ENCODE measurements at places on chromosomes 11 and 22.

DNA sequence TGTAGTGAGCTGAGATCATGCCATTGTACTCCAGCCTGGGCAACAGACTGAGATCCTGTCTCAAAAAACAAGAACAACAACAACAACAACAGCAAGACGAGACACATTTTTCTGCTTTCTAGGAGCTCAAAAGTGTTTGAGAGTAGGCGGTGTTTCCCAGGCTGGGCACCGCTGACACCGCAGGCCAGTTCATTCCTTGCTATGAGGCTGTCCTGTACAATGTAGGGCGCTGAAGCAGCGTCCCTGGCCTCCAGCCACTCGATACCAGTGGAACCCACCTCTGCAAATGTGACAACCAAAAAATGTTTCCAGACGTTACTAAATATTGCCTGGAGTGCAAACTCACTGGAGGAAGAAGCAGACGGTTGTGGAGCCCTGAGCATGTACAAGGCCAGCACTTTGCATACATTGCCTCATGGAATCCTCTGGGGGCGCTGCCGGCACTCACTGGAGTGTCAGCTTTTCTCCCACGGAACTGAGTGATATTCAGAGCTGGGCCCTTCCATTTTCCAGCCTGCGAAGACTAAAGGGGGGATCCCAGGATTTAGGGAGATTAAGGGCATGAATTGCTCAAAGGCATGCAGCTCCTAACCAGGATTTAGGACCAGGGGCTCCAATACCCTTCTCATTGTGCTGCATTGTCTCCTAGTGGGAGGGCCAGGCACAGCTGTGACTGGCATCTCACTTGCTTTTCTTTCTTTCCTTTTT is 5.8 kb upstream of the MIEF1 start:
- no peak for DNase-seq

- DNase-seq: peak; percentile 78
These were observed 935 bp downstream of the QSER1 start for GRCh38 chr11:32893343-32894148.

GRCh38 chr22:41339823-41340222 is 38.5 kb downstream of the ZC3H7B start:
- no peak for DNase-seq

- no peak for DNase-seq
These were observed 78.9 kb downstream of the FLI1 start for GRCh38 chr11:128772814-128773213.

DNA sequence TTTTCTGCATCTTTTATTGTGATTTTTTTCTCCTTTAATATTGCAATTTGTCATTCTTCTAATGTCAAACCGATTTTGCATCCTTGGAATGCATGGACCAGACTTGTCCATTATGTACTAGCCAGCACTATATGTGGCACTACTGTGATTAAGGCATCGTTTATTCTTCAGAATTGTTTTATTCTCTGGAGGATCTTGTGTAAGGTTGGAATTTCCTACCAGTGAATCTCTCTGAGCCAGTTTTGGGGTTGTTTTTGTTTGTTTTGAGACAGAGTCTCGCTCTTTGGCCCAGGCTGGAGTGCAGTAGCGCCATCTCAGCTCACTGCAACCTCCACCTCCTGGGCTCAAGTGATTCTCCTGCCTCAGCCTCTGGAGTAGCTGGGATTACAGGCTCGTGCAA is 58.5 kb downstream of the IGLL5 start:
- no peak for DNase-seq

GRCh38 chr11:17861036-17861755 is 126.6 kb downstream of the KCNC1 start:
- DNase-seq: no peak

DNA sequence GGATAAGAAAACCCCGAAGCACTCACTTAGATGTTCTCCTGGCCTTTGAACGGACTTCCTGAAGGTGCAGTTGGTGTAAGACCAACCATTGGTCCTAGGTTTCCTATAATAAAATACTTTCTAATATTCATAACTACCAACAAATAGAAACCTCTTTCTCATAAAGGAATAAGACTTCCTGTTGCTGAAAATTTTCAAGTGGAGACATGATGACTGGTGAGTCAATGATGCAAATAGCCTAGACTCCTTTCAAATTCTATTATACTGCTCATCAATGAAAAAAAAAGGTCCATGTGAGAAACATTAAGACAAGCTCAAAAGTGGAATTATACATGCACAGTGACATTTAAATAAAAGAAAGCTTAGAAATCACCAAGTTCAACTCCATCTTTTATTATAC is 862.8 kb downstream of the FAM181B start:
- DNase-seq: no peak

GRCh38 chr22:32880893-32881596 is 79.5 kb downstream of the TIMP3 start:
- DNase-seq: peak; percentile 10

DNA sequence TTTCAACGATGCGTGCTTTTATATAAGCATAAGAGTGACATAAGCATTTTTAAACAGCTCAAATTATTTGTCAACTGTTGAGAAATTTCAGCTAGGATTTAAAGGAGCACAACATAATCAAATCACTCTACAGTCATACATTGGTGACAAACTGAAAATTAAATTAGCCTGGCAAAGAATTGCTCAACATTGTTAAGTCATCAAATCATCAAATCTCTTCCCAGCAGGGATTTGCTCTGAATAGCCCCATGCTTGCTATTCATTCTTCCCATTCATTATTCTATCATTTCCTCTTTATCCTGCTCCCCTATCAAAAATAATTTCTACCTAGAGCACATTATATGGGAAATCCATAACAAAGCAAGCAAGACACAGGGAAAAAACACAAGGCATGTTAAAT is 198.7 kb upstream of the LUZP2 start:
- no peak for DNase-seq

GRCh38 chr11:47189100-47189834 is 3.0 kb upstream of the PACSIN3 start:
- DNase-seq: no peak

GRCh38 chr22:36221799-36222751 is 17.3 kb downstream of the APOL2 start:
- no peak for DNase-seq

- DNase-seq: no peak
These were observed 338.0 kb downstream of the AASDHPPT start for GRCh38 chr11:106415510-106415909.

- no peak for DNase-seq
These were observed 149.8 kb downstream of the MPPED1 start for GRCh38 chr22:43561415-43562178.

DNA sequence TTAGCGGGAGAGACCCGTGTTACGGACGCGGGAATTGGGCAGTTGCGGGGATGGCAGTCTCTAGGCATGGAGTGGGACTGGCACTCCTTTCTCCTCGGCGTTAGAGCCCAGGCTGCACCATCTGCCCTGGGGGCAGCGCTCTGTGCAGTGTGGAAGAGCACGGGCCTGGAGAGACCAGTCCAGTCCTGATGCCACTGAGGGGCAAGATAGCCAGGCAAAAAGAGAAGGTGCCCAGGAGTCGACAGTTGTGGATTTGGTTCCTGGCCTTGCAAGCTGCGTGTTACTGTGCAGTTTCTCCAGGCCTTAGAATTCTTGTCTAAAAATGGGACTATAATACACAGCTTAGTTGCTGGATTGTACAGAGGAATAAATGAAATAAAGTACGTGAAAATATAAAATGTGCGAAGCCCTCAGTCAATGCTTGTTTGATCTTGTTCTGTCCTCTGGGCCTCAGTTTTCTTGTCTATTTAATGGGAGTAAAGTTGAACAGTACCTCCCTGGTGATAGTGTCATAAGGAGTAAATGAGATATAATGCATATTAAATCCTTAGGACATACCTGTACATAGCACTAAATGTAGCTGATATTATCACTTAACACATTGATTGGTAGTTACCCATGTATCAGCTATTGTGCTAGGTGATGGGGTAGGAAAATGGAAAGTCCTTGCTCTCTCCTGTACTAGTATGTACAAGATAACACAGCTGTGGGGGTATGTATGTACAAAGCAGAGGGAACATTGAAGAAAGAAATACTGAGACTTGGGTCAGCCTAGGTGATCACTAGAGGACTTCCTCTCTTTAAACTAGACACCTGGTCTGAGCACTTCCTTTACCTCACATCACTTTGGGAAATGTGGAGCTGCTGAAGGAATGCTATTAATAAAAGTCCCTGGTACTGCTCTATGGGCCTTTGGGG is 1.2 kb downstream of the ATXN10 start:
- no peak for DNase-seq

Data from GM06990 (cell line).